ENCODE measurements at places on chromosomes 1 and 21. TPM values are rescaled to one million over a fixed set of nuclear protein-coding genes. Genes with fewer than 3 reads are reported as not detected.

The RAVER2 gene
- 10.3 TPM for total RNA-seq

The EFNA4 gene
- 13.9 TPM for total RNA-seq

- H3K36me3 ChIP-seq: no peaks in the 10 kb centered on the region
- H3K27ac ChIP-seq: no peak overlapping the region
- no peak for DNase-seq
- H3K4me3 ChIP-seq: no peak overlapping the region
- H3K27me3 ChIP-seq: no peaks in the 10 kb centered on the region
- no peaks in the 10 kb centered on the region for H3K4me1 ChIP-seq
Observed at GRCh38 chr1:63127376-63127775, 195.0 kb upstream of the FOXD3 start.

The KCNK2 gene
- 1.1 TPM for total RNA-seq

- DNase-seq: no peak
- no peaks in the 10 kb centered on the region for H3K27me3 ChIP-seq
- H3K36me3 ChIP-seq: no peaks in the 10 kb centered on the region
- no peak overlapping the region for H3K27ac ChIP-seq
Observed at GRCh38 chr1:69055194-69055593, 512.5 kb upstream of the LRRC7 start.

The CFHR1 gene
- total RNA-seq: not detected

DNA sequence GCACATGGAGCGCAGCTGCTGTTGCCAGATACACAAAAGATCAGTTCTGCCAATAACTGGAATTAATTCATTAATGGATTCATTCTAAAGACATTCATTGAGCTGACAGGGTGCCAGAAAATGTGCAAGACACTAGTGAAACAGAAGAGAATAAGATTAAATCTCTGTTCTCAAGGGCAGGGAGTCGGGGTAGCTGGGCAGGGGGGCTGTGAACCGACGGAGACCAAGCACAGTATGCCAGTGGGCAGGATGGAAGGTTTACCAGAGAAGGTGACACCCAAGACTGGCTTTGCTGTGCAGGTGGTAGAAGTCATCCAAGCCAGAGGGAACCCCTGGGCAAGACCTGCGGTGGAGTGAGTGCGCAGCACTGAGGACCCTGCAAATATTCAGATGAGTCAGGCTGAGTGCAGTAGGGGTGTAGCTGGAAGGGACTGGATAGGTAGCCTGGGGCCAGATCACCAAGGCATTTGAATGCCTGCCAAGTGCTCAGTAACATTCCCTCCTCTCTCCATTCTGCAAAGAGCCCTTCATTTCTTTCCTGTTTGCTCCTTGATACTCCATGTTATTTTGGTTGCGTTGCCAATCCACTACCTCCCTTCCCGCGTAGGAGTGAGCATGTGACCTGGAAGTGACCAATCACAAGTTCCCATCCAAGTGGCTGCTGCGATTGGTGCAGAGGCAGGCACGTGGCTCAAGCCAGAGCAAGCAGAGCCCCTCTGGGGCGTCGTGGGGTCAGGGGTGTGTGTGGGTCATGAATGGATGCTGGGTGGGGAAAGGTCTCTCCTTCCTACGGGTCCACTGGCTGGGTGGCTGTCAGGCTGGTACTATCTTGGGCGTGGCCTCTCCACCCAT is 413.1 kb downstream of the PTPRU start:
- no peaks in the 10 kb centered on the region for H3K27me3 ChIP-seq
- peak; percentile 53 for DNase-seq
- H3K4me3 ChIP-seq: no peak overlapping the region
- H3K4me1 ChIP-seq: peaks cover 29% of the 10 kb centered on the region
- H3K27ac ChIP-seq: peak overlapping the region; percentile 15

The NID1 gene
- total RNA-seq: 8.6 TPM

The TYW3 gene
- 31.3 TPM for total RNA-seq

DNA sequence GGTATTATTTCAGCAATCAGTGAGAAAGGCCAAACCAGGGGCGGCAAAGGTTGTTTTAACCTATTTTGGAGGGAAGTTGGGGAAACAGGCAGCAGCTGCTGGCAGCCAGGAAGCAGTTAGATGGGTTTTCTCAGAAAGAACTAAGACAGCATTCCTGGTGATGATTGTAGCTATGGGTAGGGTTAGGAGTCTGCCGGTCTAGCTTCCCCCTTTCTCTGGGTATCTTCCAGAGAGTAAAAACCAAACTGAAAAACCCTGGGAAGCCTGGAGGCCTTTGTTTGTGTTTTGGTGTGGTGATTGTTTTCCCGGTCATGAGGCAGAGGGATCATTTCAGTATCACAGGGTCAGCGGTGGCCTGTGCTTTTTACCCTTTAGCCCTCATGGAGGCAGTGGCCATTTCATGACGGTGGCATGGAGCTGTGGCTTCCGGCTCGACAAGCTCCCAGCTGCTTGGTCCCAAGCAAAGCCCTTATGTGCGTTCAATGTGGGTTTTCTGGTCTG is 19.5 kb upstream of the TNFRSF1B start:
- H3K27me3 ChIP-seq: no peaks in the 10 kb centered on the region
- no peak for DNase-seq
- no peak overlapping the region for H3K27ac ChIP-seq
- H3K4me3 ChIP-seq: no peak overlapping the region

The GPA33 gene
- total RNA-seq: not detected

The SGIP1 gene
- not detected for total RNA-seq

- no peaks in the 10 kb centered on the region for H3K4me1 ChIP-seq
- no peak for DNase-seq
- H3K36me3 ChIP-seq: peaks cover 65% of the 10 kb centered on the region
- H3K4me3 ChIP-seq: no peak overlapping the region
Observed at GRCh38 chr1:153646672-153647345, 11.7 kb upstream of the SNAPIN start.

The PCP4 gene
- total RNA-seq: not detected

DNA sequence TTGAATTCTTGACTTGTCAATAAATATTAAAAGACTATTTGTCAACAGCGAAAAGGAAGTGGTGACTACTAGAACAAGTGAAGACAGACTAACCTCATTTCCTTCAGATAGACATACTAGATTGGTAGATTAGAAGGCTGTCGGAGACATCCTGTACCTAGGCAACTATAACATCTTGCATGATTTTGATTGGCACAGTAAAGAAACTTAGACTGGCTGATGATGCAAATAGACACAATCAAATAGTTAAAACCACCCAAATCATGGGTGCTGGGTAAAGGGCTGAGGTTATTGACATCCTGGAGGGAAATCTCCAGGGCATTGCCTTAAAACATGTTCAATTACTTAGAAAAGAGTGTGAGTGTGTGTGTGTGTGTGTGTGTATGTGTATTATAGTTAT is 85.9 kb upstream of the EDEM3 start:
- no peak overlapping the region for H3K27ac ChIP-seq
- H3K4me1 ChIP-seq: peaks cover 25% of the 10 kb centered on the region
- H3K36me3 ChIP-seq: no peaks in the 10 kb centered on the region
- no peak overlapping the region for H3K4me3 ChIP-seq

DNA sequence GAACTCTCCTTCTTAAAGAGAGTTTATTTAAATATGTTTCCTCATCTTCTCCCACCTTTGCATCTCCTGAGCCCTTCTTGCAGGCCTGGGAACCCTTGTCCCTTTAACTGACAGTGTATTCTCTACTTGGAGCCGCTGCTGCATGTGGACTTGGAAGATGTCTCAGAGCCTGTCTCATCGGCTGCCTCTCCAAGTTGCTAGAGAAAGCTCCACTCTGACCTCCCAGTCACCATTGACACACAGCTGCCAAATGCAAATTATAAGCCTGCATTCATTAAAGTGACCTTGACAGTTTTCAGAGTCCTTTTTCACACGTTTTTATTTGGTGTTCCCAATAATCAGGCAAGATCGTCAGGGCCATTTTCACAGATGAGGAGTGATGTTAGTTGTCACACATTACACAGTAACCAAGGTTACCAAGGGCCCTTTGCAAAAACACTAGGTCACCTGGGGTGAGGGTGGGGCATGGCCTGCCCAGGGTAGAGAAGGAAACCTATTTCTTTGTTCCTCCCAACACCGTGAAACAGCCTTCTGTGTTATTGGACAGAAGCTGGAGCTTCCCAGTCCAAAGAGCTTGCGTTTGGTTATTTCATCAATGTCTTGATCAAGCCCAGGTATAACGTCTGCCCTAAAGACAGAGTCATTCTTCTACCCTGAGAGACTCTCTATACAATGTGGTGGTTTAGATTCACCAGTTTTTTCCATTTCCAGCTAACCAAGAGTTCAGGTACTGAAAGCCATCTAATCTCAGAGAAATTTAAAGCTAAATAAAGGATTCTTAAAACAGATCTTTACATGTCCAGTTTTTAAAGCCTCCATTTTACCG is 164.1 kb downstream of the GALNT2 start:
- H3K27me3 ChIP-seq: no peaks in the 10 kb centered on the region
- H3K27ac ChIP-seq: no peak overlapping the region
- H3K4me1 ChIP-seq: no peaks in the 10 kb centered on the region
- H3K4me3 ChIP-seq: no peak overlapping the region
- peaks cover 4% of the 10 kb centered on the region for H3K36me3 ChIP-seq

The LRRC39 gene
- 0.88 TPM for total RNA-seq

The NBPF1 gene
- 27.8 TPM for total RNA-seq

The FCGR3B gene
- not detected for total RNA-seq

DNA sequence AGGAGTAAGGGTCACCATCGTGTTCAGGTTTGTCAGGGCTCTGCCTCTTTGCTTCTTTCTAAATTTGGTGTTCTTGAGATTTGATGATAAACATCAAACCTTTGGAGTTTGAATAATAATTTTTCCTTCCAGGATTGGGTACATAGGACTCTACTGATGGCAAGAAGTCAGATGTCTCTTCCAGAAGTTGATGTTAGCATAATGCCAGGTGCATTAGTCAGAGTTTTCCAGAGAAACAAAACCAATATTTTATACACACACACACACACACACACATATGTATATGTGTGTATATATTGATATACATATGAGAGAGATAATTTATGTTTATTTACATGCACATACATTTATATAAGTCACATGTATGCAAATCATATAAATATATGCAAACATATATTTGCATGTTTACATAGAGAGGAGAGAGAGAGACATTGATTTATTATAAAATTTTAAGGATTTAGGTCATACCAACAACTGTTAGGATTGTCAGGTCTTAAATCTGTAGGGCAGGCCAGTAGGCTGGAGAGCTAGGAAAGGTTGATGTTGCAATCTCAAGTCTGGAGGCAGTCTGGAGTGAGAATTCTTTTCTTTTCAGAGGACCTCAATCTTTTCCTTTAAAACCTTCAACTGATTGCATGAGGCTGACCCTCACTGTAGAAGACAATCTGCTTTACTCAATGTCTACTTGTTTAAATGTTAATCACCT is 199.2 kb downstream of the HLX start:
- H3K36me3 ChIP-seq: no peaks in the 10 kb centered on the region
- no peak for DNase-seq
- no peaks in the 10 kb centered on the region for H3K4me1 ChIP-seq

DNA sequence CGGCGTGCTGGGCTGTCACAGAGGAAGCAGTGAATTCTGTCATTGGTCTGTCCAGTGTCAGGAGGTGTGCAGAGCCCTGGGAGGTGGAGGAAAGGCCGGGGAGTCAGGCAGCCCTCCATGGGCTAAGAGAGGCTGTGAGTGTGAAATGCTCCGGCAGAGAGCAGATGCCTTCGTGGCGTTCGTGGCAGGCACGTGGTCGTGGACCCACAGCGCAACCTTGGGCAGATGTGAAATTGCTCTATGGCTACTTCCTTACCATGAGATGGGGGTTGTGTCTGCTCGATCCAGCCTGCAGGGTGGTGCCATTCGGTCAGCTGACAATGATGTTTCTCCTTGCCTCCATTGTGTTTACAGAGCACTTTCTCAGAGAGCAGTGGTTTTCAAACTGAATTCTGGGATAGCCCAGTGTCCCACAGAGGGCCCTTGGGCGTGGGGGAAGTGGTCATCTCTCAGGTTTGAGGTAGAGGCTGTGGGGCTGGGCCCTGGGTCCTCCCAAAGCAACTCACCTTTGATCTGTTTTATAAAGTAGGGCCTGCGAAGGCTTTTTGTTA is 27.9 kb downstream of the TNFRSF1B start:
- H3K4me1 ChIP-seq: no peaks in the 10 kb centered on the region
- H3K27me3 ChIP-seq: peaks cover 15% of the 10 kb centered on the region
- no peak overlapping the region for H3K4me3 ChIP-seq
- DNase-seq: no peak

DNA sequence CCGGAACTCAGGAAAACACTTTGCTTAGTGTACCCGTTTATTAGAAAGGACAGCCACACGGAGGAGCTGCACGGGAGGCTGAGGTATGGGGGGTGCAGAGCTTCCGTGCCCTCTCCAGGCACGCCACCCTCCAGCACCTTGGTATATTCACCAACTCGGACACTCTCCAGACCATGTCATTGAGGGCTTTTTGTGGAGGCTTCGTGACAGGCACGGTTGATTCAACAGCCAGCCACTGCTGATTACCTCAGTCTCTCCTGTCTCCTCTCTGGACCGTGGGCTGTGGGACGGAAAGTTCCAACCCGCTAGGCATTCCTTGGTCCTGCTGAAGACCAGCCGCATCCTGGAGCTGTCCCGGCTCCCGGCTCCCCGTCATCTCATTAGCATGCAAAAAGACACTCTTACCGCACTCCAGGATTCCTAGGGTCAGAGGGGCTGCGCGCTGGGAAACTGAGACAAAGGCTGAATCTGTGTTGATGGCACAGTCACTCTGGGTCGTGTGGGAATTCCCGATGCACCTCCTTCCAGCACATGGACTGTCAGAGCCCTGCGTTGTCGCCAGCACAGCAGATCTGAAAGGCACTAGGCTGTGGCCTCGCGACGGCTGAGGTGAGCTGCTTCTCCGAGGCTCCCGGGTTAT is 65.6 kb downstream of the PRKCZ start:
- H3K4me3 ChIP-seq: no peak overlapping the region
- no peaks in the 10 kb centered on the region for H3K36me3 ChIP-seq
- no peak overlapping the region for H3K27ac ChIP-seq
- H3K4me1 ChIP-seq: no peaks in the 10 kb centered on the region
- no peaks in the 10 kb centered on the region for H3K27me3 ChIP-seq
- DNase-seq: no peak

GRCh38 chr1:46056325-46056724 is 76.1 kb downstream of the PIK3R3 start:
- no peak overlapping the region for H3K27ac ChIP-seq
- H3K4me1 ChIP-seq: peaks cover 25% of the 10 kb centered on the region
- no peaks in the 10 kb centered on the region for H3K27me3 ChIP-seq
